ENCODE measurements at places on chromosomes 5 and 9.

DNA sequence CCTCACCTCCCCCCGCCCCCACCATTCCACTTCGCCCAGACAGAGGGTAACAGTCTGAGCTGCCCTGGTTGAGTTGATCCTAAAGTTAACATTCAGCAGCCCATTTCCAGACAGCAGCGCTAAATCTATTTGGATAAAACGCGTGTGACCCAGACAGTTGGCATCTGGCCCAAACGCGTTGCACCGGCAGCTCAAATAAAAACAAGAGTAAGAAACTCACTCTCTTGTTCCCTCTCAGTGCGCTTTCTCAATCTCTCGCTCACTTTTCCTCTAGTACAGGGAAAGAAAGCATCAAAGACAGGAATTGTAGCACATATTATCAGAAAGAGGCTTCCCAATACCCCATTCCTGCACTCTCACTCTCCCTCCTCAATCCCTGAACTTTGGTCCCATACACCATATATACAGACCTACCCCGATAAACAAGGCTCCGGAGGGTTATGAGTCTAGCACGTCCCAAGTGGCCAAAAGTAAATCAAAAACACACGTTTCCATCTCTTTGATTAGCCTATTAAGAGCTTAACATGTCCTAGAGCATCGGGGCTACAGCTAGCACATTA is 1.3 kb downstream of the ADAMTS6 start:
- DNase-seq, result peak; percentile 76

- no peak for DNase-seq
Measured at GRCh38 chr5:67986761-67987160, 228.8 kb upstream of the PIK3R1 start.

GRCh38 chr9:127132375-127132774 is 9.9 kb upstream of the ANGPTL2 start:
- no peak for DNase-seq

GRCh38 chr9:114094971-114095370 is 4.1 kb downstream of the KIF12 start:
- DNase-seq, result no peak

- DNase-seq, result no peak
Measured at GRCh38 chr5:41882765-41883164, 12.5 kb upstream of the OXCT1 start.

Data from fibroblast of gingiva (primary cell).